ENCODE measurements at places on chromosomes 5 and 9.

GRCh38 chr5:84881737-84882136 is 497.1 kb upstream of the EDIL3 start:
- no peak for DNase-seq

DNA sequence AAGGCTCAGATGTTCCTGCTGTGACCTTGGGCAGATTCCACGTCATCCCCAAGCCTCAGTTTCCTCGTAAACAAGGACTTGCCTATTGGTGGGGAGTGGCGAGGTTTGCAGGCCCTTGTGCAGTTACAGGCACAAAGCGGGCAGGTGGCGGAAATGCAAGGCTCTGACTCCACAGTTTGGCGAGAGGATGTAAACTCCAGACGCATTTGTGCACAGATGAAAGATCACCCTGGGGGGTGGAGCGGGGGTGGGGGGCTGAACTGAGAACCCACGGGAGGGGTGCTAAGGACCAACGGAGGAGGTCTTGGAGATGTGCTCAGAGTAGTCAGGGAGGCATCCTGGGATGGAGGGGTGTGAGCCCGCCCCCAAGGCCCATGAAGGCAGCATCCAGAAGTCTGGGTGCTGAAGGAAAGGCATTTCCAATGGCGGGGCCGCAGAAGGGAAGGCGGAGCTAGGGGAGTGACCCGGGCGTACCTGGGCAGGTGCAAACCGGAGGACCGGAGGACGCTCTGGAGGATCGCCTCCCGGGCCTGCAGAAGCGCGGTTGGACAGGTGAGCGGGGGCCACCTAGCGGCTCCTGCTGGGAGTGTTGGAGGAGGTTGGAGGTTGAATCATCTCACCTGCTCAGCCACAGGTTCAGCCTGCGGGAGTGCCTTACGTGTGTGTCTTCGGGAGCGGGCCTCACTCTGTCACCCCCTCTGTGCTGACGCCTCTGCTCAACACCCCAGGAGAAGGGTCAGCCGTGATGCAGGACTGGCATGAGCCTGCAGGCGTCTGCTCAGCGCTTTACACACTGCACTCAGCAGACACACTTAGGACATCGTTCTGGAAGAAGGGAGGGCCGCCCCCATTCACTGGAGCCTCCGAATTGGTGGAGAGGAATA is 1.9 kb upstream of the FIBCD1 start:
- peak; percentile 74 for DNase-seq

DNA sequence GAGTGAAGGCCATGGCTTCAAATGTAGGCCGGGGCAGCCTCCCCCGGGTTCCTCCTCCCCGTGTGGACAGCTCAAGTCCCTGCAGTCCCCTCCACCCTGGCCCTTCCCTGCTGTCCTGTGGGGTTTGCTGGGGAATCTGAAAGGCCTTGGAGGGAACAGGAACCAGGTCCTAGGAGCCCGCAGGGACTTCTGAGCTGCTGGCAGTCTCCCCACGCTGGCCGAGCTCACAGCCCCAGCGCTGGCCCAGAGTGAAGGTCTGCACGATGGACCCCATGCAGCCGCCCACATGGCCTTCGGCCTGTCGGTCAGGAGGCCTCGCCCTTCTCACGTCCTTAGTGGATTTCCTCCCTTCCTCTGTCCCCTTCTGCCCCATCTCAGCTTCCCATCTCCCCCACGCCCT is 25.7 kb upstream of the NOTCH1 start:
- no peak for DNase-seq

- no peak for DNase-seq
Measured at GRCh38 chr9:136058084-136058483, 37.0 kb downstream of the NACC2 start.

DNA sequence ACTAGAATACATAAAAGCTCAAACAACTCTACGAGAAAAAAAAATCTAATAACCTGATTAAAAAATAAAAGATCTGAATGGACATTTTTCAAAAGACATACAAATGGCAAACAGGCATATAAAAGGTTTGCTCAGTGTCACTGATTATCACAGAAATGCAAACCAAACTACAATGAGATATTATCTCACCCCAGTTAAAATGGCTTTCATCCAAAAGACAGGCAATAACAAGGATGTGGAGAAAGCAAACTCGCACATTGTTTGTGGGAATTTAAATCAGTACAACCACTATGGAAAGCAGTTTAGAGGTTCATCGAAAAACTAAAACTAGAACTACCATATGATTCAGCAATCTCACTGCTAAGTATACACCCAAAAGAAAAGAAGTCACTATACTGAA is 20.8 kb downstream of the UGT3A2 start:
- no peak for DNase-seq

DNA sequence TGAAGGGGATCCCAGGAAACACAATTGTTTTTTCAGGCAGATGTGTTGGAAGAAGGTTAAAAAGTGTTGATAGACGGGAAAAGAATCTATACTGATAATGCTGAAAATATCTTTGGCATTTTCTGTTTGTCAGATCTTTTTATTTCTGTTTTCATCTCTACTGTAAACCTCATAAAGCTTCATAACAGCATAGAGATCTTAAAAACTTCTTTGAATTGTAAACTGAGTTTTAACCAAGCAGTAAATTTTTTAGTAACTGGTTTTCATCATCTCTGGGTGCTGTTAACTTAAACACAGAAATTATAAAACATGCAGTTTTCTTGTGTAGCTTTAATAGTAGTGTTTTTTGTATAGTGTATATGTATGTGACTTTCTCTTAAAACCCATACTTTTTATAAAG is 227.0 kb downstream of the WDR70 start:
- no peak for DNase-seq

- no peak for DNase-seq
Measured at GRCh38 chr9:116644091-116644688, 42.9 kb upstream of the TRIM32 start.

- DNase-seq = no peak
Measured at GRCh38 chr5:140328036-140328764, 18.2 kb downstream of the HBEGF start.

DNA sequence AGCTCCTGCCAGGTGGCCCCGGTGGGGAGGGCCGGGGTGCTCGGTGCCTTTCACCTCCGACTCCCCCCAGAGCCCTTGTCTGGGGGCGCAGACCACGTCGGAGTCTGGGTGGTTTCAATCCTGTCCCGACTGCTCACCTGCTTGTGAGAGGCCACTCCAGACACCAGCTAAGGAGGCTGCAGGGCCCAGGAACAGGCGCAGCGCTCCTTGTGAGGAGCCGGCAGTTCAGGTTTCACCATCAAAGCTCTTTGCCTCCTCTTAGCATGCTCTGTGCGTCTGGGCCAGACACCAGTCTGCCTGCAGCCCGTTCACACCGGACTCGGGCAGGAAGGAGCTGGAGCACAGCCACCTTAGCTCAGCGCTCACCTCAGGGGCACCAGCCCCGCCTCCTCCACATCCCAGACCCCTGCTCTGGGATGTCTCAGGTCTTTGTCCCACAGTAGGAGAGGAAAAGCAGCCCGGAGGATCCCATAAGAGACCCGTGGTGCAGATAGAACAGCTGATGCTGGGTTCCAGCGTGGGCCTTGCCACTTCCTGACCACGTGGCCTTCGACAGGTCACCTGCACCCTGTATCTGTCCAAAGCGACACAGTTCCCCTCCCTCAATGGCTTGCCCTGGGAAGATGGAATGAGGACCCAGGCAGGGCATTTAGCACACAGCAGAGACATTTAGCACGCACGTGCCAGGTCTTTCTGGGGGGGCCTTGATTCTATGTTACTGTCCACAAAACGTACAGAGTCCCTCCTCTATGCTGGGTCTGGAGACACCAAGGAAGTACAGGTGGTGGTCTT is 106.2 kb upstream of the LMX1B start:
- no peak for DNase-seq

DNA sequence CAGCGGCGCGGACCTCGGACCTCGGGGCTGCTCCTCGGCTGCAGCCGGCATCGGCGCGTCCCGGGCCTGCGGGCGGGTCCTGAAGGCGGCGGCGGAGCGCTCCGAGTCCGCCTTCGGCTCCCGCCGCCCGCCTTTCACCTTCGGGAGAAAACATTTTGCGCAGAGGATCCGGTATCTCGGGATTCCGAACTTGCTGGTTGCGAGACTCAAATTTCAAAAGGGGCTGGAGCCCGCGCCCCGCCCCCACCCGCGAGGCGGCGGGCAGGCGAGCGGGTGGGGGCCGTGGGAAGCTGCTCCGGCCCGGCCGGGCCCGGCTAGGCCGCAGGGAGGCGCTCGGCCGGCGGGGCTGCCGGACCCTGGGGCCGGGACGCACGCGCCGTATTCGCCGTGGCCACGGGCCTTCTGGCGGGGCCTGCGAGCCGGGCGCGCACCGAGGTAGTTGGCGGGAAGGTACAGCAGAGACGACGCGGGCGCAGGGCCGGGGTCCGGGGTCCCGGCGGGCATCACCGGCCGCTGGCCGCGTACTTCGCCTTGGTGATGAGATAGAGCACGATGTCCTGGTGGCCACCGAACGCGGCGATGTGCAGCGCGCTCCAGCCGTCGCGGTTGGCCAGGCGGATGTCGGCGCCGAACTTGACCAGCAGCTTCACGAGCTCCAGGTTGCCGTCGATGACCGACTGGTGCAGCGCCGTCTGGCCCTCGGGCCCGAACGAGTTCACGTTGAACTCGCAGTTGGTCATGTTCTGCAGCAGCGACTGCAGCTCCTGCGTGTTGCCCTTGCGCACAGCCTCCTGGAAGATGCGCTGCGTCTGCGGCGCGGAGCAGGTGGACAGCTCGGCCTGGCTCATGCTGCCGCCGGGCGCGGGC is 757 bp downstream of the NRARP start:
- DNase-seq = peak; percentile 65

GRCh38 chr9:93709600-93710369 is 133.4 kb downstream of the PHF2 start:
- no peak for DNase-seq

GRCh38 chr5:67085616-67086015 is 111.0 kb downstream of the CD180 start:
- DNase-seq = no peak

DNA sequence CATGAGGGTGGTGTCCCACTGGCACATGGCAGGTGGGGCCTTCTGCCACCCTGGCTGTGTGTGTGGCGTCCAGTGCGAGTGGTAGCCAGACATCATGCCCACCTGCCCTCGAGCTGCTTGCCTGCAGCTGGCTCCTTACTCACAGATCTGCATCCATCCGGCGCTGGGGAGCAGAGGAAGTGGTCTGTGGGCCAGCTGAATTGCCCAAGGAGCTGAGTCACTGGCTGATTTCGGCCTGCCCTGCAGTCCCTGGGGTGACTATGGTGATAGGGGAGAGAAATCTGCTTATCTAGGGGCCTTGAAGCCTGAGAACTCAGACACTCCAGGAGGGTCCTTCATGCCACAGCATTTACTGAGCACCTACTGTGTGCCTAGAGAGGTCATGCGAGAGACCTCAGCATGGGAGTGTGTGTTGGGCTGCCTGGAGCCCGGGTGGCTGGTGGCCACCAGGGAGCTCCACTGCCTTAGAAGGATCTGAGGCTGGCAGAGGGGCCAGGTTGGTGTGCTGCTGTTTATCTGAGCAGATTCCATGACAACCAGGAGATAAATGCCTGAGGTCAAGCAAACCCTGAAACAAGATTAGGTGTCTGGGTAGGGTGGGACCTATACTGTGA is 57.1 kb downstream of the SLC22A5 start:
- DNase-seq = no peak

DNA sequence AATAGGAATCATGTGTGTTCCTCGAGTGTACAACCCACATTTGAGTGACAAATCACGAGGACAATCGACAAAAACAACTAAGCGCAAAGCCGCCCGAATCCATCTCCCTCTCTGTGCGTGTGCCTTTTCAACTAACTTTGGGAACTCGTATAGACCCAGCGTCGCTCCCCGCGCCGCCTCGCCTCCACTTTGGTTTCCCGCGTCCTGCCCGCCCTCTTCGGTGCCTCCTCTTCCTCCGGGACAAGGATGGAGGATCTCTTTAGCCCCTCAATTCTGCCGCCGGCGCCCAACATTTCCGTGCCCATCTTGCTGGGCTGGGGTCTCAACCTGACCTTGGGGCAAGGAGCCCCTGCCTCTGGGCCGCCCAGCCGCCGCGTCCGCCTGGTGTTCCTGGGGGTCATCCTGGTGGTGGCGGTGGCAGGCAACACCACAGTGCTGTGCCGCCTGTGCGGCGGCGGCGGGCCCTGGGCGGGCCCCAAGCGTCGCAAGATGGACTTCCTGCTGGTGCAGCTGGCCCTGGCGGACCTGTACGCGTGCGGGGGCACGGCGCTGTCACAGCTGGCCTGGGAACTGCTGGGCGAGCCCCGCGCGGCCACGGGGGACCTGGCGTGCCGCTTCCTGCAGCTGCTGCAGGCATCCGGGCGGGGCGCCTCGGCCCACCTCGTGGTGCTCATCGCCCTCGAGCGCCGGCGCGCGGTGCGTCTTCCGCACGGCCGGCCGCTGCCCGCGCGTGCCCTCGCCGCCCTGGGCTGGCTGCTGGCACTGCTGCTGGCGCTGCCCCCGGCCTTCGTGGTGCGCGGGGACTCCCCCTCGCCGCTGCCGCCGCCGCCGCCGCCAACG is at the start of gene GPR150:
GPR150 (plus strand) TSS at position 58 of the 840 bp plus-strand sequence; CDS start at position 247, 189 bp downstream.
- DNase-seq = no peak

DNA sequence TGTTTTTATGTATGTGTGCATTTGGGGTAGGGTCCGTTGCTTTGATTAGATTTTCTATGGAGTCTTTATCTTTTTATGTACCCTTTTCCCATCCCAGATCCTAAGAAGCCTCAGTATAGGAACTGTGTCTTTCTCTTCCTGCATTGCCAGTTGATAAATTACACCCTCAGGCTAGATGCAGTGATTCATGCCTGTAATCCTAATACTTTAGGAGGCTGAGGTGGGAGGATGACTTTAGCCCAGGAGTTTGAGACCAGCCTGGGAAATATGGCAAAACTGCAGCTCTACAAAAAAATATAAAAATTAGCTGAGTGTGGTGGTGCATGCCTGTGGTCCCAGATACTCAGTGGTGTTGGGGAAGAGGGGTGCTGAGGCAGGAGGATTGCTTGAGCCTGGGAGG is 40.2 kb downstream of the NLN start:
- no peak for DNase-seq

DNA sequence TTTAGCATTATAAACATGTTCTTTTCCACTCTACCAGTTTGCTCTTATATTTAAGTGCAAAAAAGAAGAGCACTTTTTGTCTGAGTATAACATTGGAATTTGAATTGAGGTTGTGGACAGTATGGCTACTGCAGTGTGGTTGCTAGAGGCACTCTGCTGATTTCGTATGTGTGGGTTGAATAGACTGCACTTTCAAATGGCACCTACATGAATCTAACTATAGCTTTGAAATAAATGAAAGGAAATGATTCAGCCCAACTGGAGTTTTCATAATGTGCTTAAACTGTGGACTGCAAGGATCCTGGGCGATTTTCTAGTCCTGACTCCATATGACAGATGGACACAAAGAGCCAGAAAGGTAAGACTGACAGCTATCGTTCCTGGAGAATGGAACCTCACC is 657.6 kb upstream of the RIOK2 start:
- DNase-seq = no peak

DNA sequence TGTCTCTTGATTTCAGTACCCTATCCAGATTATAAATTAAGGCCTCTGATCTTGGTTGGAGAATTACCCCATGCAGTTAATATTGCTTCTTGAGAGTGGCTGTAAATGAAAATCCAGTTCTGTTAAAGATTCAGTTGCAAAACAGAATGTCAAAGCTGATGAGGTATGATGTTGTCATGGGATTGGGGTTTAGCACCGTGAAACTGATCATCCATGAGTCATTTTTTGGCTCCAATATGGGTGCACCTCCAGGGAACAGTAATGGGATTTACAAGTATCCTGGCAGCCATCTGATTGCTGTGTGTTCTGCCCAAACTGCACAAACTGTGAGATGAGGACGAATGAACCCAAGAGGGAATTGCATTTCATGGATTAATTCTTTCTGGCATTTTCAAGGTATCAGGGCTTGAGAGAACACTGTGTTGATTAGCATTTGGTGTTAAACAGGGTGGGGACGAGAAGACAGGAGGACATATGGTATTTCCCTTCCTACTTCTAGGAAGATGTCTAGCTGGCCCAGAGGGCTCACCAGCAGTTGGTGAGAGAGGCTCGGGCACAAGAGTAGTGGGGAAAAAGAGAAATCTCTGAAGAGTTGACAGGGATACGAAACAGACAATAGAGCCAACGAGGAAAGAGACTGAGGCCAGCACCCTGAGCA is 214.7 kb downstream of the GAS1 start:
- no peak for DNase-seq

All from HEK293T (cell line).